ENCODE measurements at places on chromosomes 3 and 15. TPM values are rescaled to one million over a fixed set of nuclear protein-coding genes. Genes with fewer than 3 reads are reported as not detected.

Gene NR2E3
- total RNA-seq, result 0.25 TPM

Gene LNP1
- total RNA-seq, result 5.8 TPM

Gene RTP1
- not detected for total RNA-seq

Gene HPS3
- total RNA-seq, result 42.0 TPM

Gene SGO1
- 16.2 TPM for total RNA-seq

Gene NSMCE3
- total RNA-seq, result 12.9 TPM

Gene TMF1
- 55.4 TPM for total RNA-seq

Gene GXYLT2
- 16.1 TPM for total RNA-seq

Gene SAMMSON
- 0.25 TPM for total RNA-seq

Gene ATP13A4
- 0.50 TPM for total RNA-seq

Gene CD200
- 0.44 TPM for total RNA-seq

Gene GPR176
- 135 TPM for total RNA-seq

Gene KLF15
- total RNA-seq, result 1.5 TPM

Gene CLDN16
- total RNA-seq, result not detected

Gene LRRIQ4
- total RNA-seq, result 0.11 TPM

Gene CISH
- total RNA-seq, result 0.62 TPM

Gene PRR23C
- not detected for total RNA-seq

Gene ANKUB1
- total RNA-seq, result not detected

Gene CAMKV
- total RNA-seq, result not detected

Gene ARHGEF26
- total RNA-seq, result 2.1 TPM

Gene CCNB2
- 21.4 TPM for total RNA-seq

Gene BNC1
- 11.3 TPM for total RNA-seq

Gene CA12
- total RNA-seq, result 128 TPM

Gene GOLGA6L10
- 0.11 TPM for total RNA-seq
